G401 (cell line): ENCODE measurements at places on chromosomes 16 and 17. TPM values are rescaled to one million over a fixed set of nuclear protein-coding genes. Genes with fewer than 3 reads are reported as not detected.

GRCh38 chr16:8733849-8734540, 59.6 kb downstream of the ABAT start:
- DNase-seq, result no peak

- no peak for DNase-seq
Observed at GRCh38 chr16:19913340-19913645, 28.6 kb upstream of the GPRC5B start.

GRCh38 chr16:3587547-3588110, 10.4 kb upstream of the NLRC3 start:
- no peak for DNase-seq

GRCh38 chr16:74439685-74440084, 18.4 kb upstream of the CLEC18B start:
- DNase-seq, result no peak

GRCh38 chr17:28142305-28142704, 99.8 kb downstream of the NLK start:
- DNase-seq, result no peak

- no peak for DNase-seq
Observed at GRCh38 chr17:17645961-17646360, 35.3 kb upstream of the RAI1 start.

GRCh38 chr17:82583720-82584234, 64.2 kb downstream of the FOXK2 start:
- DNase-seq, result no peak

DNA sequence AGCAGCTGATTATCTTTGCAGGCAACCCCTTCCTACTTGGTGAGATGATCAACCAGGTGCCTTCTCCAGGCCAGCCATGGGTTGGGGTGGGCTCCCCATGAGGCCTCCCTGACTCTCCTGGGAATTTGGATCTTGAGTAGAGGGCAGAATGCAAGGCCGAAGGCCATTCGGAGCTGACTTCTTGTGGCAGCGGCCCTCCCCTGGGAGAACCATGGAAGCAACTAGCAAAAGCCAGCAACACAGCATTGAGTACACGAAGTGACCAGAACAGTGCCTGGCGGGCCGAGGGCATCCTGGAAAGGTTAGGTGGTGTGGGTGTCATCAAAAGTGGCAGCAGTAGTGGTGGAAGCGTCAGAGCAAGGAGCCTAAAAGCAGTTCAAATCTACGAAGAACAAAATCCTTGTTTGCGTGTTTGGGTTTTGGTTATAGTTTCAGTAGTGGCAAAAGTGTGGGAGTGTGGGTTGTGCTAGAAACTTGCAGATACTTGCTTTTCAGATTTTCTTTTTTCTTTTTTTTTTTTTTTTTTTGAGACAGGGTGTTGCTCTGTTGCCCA, 2.0 kb upstream of the ALDH3A1 start:
- no peak for DNase-seq

DNA sequence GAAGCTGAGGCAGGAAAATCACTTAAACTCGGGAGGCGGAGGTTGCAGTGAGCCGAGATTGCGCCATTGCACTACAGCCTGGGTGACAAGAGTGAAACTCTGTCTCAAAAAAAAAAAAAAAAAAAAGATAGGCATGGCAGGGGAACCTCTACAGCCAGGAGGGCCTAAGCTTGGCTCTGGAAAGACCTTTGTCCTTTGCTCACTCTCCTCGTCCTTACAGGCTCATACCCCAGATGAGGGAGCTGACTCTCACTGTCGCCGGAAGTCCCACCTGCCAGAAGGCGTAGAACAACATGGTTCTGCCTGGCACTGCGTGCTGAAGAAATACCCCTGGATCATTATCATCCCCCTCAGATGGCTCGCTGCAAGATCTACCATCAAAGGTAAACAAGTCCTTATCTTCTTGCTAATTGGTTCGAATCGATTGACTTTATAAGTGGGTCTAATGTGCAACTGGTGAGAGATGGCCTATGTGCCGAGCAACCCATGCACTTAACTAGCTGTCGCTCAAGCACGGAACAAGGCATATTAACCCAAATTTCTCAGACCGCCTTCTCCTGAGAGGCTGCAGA, 29.7 kb downstream of the RTN4RL1 start:
- no peak for DNase-seq

DNA sequence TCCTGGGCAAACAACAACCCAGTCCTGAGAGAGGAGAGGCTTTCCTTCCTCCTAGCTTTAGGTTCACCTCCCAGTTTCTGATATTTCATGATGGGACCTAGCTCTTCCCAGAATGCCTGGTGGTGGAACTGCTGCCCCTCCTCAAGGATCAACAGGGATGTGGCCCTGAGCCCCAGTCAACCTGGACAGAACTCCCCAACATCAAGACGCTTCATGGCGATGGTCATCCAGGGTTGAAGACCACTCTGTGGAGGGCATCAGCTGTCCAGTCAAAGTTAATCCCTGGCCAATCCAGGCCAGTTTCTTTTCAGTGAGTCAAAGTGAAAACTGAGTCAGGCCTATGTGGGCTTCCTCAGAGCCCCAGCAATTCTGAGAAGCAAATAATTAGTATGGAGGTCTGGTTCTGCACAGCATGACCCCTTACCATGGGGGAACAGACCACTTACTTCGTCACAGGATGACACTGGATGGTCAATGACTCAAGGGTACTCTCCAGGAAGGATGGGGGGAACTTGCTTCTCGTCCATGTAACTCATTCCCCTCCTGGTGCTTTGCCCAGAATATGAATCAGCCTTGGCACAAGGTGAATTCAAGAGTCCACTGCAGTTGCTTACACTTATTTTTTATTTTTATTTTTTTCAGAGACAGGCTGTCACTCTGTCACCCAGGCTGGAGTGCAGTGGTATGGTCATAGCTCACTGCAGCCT, 14.7 kb upstream of the XYLT2 start:
- no peak for DNase-seq

DNA sequence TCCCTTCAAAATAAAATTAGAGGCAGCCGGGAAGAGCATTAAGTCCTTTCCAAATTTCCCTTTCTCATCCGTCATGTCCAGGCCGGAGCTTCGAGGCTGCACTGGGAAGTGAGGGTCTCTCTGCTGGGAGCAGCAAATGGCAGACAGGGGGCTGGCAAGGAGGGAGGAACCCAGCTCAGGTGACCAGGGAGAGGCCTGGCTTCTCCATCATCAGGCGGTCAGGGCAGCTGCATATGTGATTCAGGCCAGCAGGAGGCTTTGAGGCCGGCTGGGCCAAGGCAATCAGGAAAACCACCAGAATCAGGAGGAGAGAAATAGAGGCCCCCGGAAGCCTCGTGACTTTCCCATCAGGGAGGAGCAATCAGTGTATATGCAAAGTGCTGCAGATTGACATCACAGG, 85.0 kb upstream of the RPL38 start:
- DNase-seq, result no peak

GRCh38 chr17:45098081-45098868, 34.0 kb downstream of the PLCD3 start:
- DNase-seq, result no peak

GRCh38 chr17:8409966-8410882, 12.6 kb upstream of the RNF222 start:
- peak; percentile 91 for DNase-seq

- no peak for DNase-seq
Observed at GRCh38 chr17:67842648-67843047, 17.3 kb downstream of the BPTF start.

GRCh38 chr17:73855720-73856333, 211.6 kb upstream of the SDK2 start:
- DNase-seq, result no peak

DNA sequence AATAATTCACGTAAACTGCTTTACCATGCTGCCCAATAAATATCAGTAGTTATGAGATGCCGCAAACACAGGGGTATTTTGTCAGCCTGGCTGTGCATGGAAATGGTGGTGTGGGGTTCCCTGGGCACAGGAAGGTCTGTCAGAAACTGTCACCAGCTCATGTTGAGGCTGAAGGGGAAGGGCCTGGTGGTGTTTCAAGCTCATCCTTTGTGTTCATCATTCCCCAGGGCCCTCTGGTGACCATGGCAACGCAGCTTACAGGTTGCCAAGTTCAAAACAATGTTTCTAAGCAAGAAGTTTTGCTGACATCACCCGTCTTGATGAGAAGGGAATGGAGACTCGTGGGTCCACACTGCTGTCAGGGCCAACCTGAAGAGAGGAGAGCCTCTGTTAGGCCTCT, 348.9 kb upstream of the C16orf82 start:
- no peak for DNase-seq

- DNase-seq, result no peak
Observed at GRCh38 chr16:51242296-51242994, 91.4 kb upstream of the SALL1 start.

The KRTAP2-2 gene
- total RNA-seq, result not detected in 2 replicates

The GPR142 gene
- total RNA-seq, result not detected in 2 replicates

The C16orf82 gene
- total RNA-seq, result not detected in 2 replicates

The PPP1R27 gene
- total RNA-seq, result 0.31 TPM in 1 of 2 replicates, not detected in the other

The TBKBP1 gene
- total RNA-seq, result 18.9 and 32.5 TPM in 2 replicates
